ENCODE measurements at places on chromosomes 13 and 19. TPM values are rescaled to one million over a fixed set of nuclear protein-coding genes. Genes with fewer than 3 reads are reported as not detected.

CASP14 gene
- not detected for total RNA-seq

KIR2DL1 gene
- total RNA-seq, result not detected

LILRA2 gene
- not detected for total RNA-seq

ICAM5 gene
- 1.8 TPM for total RNA-seq

RPS15 gene
- total RNA-seq, result 592 TPM

ZNF813 gene
- total RNA-seq, result 3.1 TPM

KLK15 gene
- total RNA-seq, result not detected

TUBA3C gene
- not detected for total RNA-seq

TTC9B gene
- total RNA-seq, result not detected

IL17D gene
- 1.4 TPM for total RNA-seq

All from uterine smooth muscle cell (primary cell).